Neural progenitor cell (in vitro differentiated cells): ENCODE measurements at places on chromosomes 16 and 17. TPM values are rescaled to one million over a fixed set of nuclear protein-coding genes. Genes with fewer than 3 reads are reported as not detected.

DNA sequence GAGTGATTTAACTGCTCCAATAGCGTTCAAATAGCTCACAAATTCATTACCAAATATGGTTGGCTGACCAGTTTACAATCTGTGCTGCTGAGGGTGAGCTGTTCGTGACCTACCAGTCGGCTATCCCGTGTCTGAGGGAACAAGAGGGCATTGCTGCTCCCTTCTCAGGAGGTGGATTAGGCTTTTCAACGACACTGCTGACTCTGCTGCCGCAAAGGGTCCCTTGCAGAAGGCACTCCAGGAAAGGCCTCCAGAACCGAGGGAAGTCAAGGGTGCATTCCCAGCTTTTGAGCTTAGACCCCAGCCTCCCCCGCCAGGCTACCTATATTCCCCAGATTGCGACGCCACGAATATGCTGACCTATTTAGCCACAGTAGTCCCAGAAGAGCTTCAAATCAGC, 32.3 kb downstream of the GJC1 start:
- DNase-seq = no peak

GRCh38 chr16:49024016-49024415, 257.6 kb downstream of the CBLN1 start:
- DNase-seq = no peak

- DNase-seq = peak; percentile 78
Observed at GRCh38 chr17:64063766-64064224, 43.4 kb upstream of the ICAM2 start.

GRCh38 chr17:40317345-40317873, 8.4 kb downstream of the RARA start:
- peak; percentile 85 for DNase-seq

DNA sequence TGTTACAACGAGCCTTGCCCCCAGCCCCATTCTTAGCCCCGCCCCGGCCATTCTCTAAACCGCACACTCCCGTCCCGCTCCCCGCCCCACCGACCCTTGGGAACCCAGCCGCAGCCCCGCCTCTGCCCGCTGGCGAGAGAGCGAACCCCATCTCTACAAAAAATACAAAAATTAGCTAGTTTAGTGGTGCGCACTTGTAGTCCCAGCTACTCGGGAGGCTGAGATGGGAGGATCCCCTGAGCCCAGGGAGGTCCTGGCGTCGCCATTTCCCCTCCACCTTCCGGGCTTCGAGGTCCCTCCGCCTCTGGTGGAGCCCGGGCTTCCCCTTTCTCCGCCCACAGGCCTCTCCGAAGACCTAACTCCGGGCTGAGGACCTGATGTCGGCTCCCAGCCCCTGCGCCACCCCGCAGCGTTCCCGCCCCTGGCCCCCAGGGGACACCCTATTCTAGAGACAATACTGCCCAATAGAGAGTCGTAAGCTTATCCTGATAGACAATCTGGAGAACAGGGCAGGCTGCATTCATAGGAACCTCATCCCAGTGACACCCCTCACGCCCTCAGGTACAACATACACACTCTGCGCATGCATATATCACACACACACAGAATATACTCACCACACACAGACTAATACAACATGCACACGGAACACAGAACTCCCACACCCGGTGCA, 480 bp upstream of the PROCA1 start:
- peak; percentile 80 for DNase-seq

DNA sequence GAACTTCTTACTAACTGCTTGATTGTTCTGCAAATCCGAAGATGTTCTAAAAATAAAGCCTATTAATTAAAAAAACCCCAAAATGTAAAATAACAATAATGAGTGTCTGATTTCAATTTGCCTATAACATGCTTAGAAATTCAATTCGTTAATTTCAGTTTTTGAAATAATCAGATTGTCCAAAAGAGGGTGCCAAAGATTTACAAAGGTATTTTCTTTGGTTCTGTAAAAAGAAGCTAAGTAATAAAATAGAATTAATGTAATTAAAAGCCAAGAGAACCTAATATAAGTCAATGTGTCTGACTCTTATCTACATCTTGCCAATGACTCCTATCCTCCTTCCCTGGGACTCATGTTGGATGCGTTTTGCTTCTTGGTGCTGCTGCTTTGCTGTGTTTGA, 75.0 kb upstream of the CPHXL start:
- DNase-seq = no peak

DNA sequence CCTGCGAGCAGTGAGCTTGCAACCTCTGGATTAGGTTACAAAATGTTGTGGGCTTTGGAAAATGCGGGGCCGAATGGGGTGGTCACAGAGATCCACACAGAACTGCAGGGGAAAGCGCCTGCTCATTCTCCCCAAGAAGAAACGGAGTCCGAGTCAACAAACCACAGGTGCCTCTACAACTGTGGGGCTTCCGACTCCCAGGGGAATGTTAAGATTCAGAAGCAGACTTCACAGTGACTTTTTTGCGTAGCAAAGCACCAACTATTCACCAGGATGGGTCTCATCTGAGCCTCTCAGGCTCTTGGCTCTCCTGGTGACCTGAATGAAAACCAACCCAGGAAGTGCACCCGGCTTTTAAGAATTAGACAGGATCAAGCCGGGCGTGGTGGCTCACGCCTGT, 33.7 kb downstream of the NUBP1 start:
- DNase-seq = no peak

GRCh38 chr17:34993031-34993430, 12.7 kb downstream of the LIG3 start:
- DNase-seq = no peak

DNA sequence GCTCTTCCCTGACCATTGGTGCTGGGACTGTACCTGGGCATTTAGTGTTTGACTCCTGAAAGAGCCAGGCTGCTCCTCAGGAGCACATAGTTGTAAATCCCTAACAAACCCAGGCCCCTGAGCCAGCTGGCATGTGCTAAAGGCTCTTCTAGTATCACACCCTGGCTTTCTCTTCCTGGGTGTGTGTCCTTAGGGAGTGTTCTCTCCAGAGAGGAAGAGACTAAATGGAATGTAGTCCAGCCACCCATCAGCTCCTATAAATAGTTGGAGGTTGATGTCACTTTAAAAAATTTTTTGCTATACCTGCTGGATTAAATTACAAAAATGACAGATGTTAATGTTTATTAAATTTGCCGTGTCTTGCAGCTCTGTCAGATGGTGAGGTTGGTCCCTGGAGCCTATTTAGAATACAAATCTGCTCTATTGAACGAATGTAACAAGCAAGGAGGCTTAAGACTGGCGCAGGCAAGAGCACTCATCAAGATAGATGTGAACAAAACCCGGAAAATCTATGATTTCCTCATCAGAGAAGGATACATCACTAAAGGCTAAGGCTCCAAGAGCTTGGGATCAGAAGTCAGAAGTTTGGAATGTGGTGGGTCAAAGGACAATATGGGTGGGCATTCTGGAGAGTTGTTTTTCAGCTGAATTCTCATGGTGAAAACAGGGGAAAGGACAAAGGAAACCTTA, 13.1 kb upstream of the DUSP14 start:
- no peak for DNase-seq

DNA sequence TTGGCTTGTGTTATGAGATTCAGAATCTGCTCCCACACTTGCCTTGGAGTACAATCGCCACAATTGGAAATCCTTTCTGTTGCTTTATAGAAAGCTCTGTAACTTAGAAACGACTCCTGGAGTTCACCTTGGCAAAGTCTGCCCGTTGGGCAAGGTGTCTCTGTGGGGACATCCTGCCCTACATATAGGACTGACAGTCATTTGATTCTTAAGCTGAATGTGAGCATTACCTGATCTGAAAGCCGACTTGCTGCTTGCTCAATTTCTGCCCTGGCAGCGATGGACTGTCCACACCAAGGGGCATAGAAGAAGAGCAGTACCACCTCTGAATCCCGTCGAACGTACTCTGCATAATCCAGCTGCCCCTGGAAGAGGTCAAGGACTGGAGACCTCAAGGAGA, 6.9 kb downstream of the TXNDC11 start:
- no peak for DNase-seq

SUPT4H1 gene
- 60.2 and 103 TPM in 2 replicates for total RNA-seq

DBNDD1 gene
- total RNA-seq = 5.2 and 19.4 TPM in 2 replicates

KRT36 gene
- total RNA-seq = not detected in 2 replicates

TMEM95 gene
- not detected in 2 replicates for total RNA-seq
